A549 (cell line): ENCODE measurements at places on chromosomes 2 and 18. TPM values are rescaled to one million over a fixed set of nuclear protein-coding genes. Genes with fewer than 3 reads are reported as not detected.
A peak's percentile ranks its signal among the peaks of the same experiment; 100 is the strongest.

The SCN7A gene
- polyA plus RNA-seq = not detected in 3 replicates

The PPP1R7 gene
- 124 to 136 TPM (median 129 TPM) in 3 replicates for polyA plus RNA-seq

The DTNA gene
- polyA plus RNA-seq = 0.12 TPM in 1 of 3 replicates, not detected in the others

The C2orf80 gene
- polyA plus RNA-seq = not detected in 3 replicates

The SERPINB13 gene
- polyA plus RNA-seq = not detected in 3 replicates

The TMEM37 gene
- polyA plus RNA-seq = 3.3 to 5.1 TPM (median 4.7 TPM) in 3 replicates

The ABCB11 gene
- polyA plus RNA-seq = 0.01 to 0.03 TPM in 2 of 3 replicates, not detected in the other

DNA sequence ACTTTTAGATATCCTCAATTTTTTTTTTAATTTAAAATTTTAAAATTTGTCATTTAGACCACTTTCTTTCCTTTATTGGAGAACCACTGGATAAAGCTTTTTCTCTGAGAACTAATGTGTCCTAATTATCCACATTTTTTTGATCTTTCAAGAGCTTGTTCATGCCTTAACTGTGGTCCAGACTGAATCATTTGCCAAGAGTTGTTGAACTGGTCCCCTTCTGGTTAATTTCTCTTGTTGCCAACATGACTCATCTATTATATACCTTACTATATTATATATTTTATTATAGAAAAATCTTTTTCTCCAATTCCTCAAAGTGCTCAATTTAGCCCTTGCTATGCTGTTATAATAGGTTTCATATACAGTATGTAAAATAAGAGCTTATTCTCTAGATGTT is 53.1 kb upstream of the TMEM87B start:
- no peak for DNase-seq

DNA sequence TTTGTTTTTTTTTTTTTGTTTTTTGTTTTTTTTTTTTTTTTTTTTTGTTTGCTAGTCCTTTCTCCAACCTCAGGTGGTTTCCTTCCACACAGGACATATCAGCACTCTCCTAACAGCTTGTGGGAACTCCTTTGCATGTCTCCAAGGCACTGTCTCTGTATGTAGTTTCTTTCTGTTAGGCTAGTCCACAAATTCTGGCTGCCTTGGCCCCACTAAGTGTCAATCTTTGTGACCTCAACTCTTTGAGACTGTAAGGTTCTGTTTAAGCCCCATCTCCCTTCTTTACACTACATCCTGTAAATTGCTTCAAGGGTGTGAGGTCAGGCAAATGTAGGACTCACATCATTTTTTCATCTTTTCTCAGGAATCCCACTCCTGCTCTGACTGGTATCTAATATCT is 85.1 kb downstream of the NCOA1 start:
- DNase-seq = no peak

DNA sequence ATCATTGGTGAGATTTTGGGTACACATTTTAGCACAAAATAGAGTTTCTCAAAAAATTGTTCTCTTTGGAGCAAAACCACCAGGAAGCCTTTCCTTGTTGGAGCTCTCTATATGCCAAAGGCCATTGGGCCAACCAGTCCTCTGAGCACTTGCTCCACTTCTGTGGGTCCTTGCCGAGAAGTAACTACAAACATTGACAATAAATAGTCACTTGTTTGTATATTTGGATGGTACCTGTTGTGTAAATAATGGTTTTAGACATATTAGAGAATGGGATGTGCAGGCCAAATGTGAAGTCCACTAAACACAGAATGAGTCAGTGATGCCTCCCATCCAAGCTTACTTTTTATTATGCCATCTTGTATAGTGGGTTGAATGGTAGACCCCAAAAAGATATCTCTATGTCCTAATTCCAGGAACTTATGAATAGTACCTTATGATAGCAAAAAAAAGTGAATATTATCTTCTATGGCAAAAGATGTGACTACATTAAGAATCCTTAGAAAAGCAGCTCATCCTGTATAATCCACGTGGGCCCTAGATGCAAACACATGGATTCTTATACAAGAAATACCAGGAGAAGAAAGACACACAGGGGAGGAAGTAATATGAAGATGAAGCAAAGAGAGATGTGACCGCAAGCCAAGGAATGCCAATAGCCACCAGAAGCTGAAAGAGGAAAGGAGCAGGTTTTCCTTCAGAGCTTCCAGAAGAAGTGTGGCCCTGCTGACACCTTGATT is 24.6 kb downstream of the SRD5A2 start:
- DNase-seq = no peak

- DNase-seq = no peak
Observed at GRCh38 chr2:25845843-25846505, 32.3 kb downstream of the ASXL2 start.

GRCh38 chr2:152890736-152891135 is 172.3 kb downstream of the ARL6IP6 start:
- no peak for DNase-seq

DNA sequence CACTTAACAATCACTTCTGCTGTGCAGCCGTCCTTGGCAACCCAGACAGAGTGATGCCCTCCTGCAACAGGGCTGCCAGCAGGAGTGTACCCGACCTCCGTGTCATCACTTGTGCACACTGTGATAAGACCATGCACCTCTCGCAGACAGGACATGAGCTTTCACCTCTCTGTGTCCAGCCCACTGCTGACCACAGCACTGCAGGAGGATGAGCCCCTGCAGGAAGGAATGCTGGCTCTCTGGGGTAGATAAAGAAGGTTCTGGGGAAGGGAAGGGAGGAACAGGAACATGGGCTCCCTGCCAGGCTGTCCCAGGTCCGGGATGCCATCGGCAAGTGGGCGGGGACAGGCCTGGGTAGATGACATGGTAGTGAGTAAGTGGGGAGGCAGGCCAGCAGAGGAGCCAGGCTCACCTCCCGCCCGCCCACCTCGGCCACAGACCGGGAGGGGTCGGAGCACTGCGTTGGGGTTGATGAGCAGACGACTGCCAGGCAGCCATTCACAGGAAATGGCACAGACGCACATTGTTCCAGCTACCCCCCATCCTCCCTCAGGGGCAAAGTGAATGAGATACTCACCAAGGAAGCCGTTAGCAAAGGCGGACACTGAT is 18.6 kb upstream of the COL6A3 start:
- DNase-seq = peak; percentile 45

GRCh38 chr2:224594840-224595239 is 9.7 kb upstream of the CUL3 start:
- DNase-seq = no peak

GRCh38 chr2:231708773-231709635 is 679 bp downstream of the PTMA start:
- peak; percentile 49 for DNase-seq

- DNase-seq = no peak
Observed at GRCh38 chr2:161954103-161954502, 119.9 kb downstream of the DPP4 start.

GRCh38 chr2:187338679-187339121 is 109.4 kb downstream of the CALCRL start:
- DNase-seq = no peak

DNA sequence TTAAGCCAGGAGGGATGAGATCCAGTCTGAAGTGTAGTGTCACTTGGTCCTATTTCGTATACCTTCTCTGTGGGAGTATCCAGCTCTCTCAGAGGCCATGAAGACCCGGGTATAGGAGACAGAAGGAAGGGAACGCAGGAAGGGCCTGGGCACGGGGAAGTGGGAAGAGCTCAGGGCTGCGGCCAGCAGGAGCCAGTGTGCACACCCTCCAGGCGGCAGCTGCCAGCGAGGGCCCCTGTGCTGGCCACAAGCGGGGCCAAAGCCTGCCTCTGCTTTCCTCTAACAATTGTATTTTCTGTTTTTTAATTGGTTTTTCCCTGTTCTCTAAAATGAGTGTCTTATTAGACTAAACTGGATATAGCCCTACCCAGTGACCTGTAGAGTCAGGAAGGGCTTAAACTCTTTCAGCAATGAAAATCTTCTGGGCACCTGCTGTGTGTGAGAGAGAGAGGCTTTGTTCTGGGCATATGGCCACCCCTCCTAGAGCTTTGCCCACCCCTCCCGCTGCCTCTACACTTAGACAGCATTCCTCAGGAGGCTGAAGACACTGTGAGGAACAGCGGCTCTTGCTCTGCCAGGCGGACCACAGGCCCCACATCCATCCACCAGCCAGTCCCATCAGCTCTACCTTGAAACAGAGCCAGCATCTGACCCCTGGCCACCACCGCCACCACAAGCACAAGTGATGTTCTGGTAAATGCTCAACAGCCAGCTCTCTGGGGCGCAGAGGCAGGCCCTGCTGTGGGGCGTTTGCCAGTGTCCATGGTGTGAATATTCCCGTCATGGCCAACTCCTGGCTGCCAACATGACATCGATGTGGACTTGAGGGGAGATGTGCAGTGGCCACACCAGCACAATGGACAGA is 9.5 kb downstream of the GPR17 start:
- DNase-seq = no peak

DNA sequence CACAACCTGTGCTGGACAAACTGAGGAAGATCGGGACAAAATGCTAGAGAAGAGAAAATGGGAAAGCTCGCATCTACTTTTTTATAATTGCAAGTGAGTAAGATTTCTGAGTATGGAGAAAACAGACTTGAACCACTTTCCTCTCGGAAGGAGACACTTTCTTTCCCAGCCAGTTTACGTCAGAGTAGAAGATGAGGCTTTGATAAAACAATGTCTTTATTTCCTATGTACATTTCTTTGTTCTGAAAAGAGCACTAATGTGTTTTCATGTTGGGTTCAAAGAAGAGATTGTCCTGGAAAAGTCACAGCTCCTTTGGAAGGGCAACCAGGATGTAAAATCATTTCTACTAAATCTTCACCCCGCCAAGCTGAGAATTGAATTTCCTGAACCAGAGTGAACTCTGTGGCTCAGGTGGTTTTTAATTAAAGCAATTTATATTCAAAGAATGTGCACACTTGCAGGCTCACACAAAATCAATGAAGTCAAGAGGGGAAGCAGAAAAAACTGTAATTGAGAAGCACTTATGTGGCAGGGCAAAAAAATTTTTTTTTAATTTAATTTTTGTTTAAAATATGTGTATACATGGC is 23.4 kb upstream of the ITGA6 start:
- DNase-seq = no peak

- DNase-seq = no peak
Observed at GRCh38 chr2:126824663-126825062, 74.0 kb upstream of the TEX51 start.
